ENCODE measurements at places on chromosomes 7 and 10. TPM values are rescaled to one million over a fixed set of nuclear protein-coding genes. Genes with fewer than 3 reads are reported as not detected.

OPN4 gene
- not detected for total RNA-seq

FAM241B gene
- 1.8 TPM for total RNA-seq

SAP25 gene
- total RNA-seq, result 0.29 TPM

SPDYE11 gene
- not detected for total RNA-seq
